ENCODE measurements at places on chromosomes 13 and 19. TPM values are rescaled to one million over a fixed set of nuclear protein-coding genes. Genes with fewer than 3 reads are reported as not detected.
A peak's percentile ranks its signal among the peaks of the same experiment; 100 is the strongest.

DNA sequence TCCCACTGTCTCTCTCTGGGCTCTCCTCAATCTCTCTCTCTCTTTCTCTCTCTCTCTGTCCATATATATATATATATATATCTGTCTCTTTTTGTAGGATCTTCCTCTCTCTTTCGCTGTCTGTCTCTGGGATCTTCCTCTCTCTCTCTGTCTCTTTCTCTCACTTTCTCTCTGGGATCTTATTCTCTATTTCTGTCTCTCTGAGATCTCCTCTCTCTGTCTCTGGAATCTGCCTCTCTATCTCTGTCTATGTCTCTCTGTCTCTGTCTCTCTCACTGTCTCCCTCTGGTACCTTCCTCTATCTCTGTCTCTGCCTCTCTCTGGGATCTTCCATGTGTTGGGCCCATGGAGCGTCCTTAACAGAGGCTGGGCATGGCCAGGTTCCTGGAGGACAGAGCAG lies 3.4 kb downstream of the ATP1A3 start:
- H3K27ac ChIP-seq, result no peak overlapping the region
- no peak for DNase-seq
- no peaks in the 10 kb centered on the region for H3K36me3 ChIP-seq
- no peak overlapping the region for H3K4me3 ChIP-seq

KLK10 gene
- not detected for total RNA-seq

DNA sequence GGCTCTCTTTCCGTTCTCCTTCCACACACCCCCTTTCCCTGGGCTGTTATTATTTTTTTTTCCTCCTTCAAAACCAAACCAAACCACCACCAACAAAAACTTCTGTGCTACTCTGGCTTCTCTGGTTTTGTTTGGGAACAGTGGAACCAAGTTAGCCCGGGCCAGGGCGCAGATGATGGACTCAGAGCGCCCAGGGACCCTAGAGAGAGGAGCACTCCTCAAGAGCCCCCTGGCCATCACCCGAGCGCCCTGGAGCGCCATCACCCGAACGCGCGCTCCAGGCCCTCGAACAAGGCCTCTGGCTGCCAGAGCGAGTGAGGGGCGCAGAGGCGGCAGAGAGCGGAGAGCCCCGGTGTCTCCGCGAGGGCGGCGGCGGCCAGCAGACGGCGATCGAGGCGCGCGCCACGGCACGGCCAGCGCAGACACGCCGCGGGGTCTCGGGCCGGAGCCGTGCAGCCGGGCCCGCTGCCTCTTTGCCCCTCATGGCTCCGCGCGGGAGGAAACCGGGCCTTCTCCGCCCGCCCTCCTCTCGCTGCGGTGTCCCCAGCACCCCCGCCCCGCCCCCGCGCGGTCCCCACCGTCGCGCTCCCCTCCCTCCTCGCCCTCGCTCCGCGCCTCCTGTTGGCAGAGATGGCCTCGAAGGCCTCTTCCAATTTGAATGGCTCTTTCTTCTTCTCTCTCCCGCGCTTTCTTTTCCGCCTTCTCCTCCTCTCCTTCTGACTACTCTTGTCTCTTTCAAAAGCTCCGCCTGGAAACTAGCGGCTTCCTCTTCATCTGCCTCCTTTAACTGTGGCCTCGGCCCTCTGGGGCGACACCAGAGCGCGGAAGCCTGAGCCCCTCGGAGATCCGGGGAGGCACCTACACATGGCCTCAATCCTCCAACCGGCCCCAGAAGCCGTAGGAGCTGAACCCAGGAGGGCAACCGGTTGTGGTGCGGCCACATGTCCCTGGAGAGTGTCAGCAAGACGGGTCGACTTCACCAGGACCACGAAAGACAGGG lies 4.1 kb upstream of the SOX1 start:
- peaks cover 7% of the 10 kb centered on the region for H3K36me3 ChIP-seq
- peak overlapping the region; percentile 58 for H3K4me3 ChIP-seq
- H3K27ac ChIP-seq, result peak overlapping the region; percentile 69
- H3K27me3 ChIP-seq, result peaks cover 79% of the 10 kb centered on the region

DNA sequence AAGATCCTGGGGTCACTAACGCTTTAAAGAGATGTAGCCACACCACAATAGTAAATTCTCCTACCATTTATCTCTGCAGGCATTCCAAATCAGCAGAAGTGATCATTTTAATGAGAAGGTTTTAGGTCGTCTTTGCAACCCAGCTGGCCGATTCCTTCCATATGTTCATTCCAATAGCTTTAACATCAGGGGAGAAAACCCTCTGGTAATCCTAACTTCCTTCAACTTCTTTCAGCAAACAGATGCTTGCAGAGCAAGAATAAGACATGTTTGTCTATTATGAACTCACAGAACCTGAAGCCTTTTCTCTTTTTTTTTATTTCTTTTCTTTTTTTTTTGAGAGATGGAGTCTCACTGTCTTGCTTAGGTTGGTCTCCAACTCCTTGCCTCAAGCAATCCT lies 498.6 kb upstream of the SLITRK1 start:
- no peaks in the 10 kb centered on the region for H3K4me1 ChIP-seq
- no peak overlapping the region for H3K4me3 ChIP-seq
- H3K36me3 ChIP-seq, result no peaks in the 10 kb centered on the region
- no peak overlapping the region for H3K27ac ChIP-seq
- DNase-seq, result no peak

DNA sequence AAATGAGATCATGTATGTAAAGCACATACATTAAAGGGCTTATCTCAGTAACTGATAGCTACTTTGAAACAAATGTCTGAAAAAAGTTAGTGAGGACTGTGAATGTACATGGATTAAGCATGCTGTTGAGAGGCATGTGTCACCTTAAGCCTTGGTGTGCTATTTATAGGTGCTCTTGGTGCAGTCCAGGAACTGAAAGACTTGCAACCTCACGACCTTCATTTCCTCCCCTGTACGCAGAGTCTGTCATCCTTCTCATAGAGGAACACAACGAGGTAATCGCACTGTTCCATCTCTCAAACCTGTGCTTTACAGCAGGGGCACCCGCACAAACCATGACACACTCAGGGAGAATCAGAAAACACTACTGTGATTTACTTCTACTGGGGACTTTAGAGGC lies 65.6 kb downstream of the UFM1 start:
- no peaks in the 10 kb centered on the region for H3K27me3 ChIP-seq
- H3K4me3 ChIP-seq, result peak overlapping the region; percentile 21
- no peaks in the 10 kb centered on the region for H3K36me3 ChIP-seq
- H3K27ac ChIP-seq, result no peak overlapping the region

DNA sequence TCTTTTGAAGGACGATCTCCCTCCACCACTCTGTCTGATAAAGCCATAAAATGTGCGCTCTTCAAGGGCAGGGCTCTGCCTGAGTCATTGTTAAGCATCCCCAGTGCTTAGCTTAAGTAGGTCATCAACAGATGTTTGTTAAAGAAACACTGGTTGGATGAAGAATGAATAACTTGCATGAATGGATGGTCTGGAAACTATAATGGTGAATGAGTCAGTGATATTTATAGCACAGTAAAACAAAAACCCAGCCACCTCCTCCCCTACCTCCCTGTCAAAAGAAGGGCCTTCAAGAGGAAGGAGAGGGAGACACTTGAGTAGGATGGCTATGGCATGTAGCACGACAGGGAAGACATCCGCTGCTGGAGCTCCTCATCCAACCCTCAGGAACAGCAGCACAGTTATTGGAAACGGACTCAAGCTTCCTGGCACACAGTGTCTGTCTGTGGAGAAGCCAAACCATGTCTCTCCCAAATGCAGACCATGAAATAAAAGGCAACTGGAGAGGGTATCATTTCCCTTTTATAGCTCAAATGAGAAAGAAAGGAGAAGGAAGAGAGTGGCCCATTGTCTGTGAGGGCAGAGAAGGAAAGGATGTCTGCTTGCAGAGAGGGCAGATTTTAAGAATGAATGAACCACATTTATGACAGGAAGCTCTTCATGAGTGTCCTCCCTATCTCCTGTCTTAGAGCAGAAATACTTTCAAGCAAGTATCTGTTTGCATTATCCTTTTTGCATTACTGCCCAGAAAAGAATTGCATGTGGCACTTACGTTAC lies 183.5 kb upstream of the UBL3 start:
- H3K4me1 ChIP-seq, result peaks cover 7% of the 10 kb centered on the region
- no peaks in the 10 kb centered on the region for H3K27me3 ChIP-seq
- no peak for DNase-seq
- H3K36me3 ChIP-seq, result no peaks in the 10 kb centered on the region

TMEM150B gene
- not detected for total RNA-seq

- DNase-seq, result no peak
- H3K27ac ChIP-seq, result peak overlapping the region; percentile 16
- peaks cover 7% of the 10 kb centered on the region for H3K36me3 ChIP-seq
- peaks cover 64% of the 10 kb centered on the region for H3K27me3 ChIP-seq
- H3K4me3 ChIP-seq, result no peak overlapping the region
Measured at GRCh38 chr13:113912596-113912995, 48.7 kb upstream of the GAS6 start.

DNA sequence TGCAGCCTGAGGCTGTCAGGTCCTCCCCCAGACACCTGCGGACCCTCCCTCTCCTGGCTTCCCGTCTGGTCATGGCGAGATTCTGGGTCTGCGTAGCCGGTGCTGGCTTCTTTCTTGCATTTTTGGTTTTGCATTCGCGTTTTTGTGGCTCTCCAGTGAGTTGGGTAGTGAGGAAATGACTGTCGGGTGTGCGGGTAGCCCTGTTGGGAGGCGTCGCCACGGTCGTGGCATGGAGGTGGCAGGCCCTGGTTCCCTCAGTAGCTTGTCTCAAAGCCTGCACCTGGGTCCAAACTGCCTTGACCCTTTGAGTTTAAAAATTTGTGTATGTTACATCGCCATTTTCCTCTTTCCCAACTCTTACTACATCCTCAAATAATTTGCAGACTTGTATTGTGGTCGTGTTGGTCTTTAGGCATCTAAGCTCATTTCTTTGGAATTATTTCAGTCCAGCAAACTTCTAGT lies 344 bp downstream of the NHLRC3 start:
- peaks cover 53% of the 10 kb centered on the region for H3K4me1 ChIP-seq
- no peaks in the 10 kb centered on the region for H3K27me3 ChIP-seq
- H3K4me3 ChIP-seq, result peak overlapping the region; percentile 95

DNA sequence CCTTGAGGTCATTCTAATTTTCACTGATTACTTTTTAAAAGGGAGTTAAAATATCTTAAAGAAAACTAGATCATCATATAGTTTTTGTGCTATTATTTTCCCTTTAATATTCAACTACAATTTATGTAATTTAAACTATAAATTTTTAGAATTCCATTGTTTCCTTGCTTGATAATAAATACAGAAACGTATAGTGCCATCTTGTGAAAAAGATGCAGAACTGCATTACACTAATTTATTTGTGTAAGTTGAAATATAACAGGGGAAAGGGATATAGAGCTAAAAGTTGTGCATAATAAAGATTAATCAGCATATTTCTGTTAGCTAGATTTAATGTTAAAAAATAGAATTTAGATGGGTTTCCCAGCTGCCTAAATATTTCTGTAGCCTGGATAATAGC lies 61.5 kb upstream of the TDRD3 start:
- no peak overlapping the region for H3K4me3 ChIP-seq
- H3K27ac ChIP-seq, result no peak overlapping the region
- DNase-seq, result no peak
- no peaks in the 10 kb centered on the region for H3K4me1 ChIP-seq
- H3K36me3 ChIP-seq, result peaks cover 2% of the 10 kb centered on the region
- peaks cover 7% of the 10 kb centered on the region for H3K27me3 ChIP-seq

DNA sequence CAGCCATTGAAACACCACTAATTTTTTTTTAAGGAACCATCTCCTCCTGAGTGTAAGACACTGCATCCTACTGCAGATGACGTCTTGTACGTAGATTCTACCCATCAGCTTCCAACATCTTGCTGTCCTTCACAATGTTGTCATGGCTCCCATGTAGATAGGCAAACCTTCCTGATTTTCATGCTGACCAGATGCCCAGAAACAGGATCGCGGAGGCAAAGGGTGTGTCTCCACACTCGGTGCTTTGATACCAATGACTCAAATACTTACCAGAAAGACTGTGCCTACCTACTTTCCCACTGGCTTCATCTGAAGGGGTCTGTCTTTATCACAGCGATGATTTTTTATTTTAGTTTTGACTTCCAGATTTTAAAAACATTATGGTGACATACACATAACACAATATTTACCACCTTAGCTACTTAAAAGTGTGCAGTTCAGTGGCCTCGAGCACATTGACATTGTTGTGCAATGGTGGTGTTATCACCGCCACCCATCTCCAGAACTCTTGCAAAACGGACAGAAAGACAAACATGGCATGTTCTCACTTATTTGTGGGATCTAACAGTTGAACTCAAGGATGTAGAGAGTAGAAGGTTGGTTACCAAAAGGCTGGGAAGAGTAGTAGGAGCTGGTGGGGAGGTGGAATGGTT lies 94.0 kb upstream of the PEG3 start:
- H3K36me3 ChIP-seq, result peaks cover 15% of the 10 kb centered on the region
- no peak overlapping the region for H3K27ac ChIP-seq
- H3K4me3 ChIP-seq, result no peak overlapping the region
- no peak for DNase-seq
- H3K4me1 ChIP-seq, result no peaks in the 10 kb centered on the region

USPL1 gene
- 18.2 TPM for total RNA-seq

GRCh38 chr13:108463340-108463739 lies 166.1 kb upstream of the MYO16 start:
- peaks cover 1% of the 10 kb centered on the region for H3K36me3 ChIP-seq
- DNase-seq, result no peak
- H3K4me1 ChIP-seq, result no peaks in the 10 kb centered on the region
- H3K27me3 ChIP-seq, result peaks cover 10% of the 10 kb centered on the region
- no peak overlapping the region for H3K27ac ChIP-seq

DNA sequence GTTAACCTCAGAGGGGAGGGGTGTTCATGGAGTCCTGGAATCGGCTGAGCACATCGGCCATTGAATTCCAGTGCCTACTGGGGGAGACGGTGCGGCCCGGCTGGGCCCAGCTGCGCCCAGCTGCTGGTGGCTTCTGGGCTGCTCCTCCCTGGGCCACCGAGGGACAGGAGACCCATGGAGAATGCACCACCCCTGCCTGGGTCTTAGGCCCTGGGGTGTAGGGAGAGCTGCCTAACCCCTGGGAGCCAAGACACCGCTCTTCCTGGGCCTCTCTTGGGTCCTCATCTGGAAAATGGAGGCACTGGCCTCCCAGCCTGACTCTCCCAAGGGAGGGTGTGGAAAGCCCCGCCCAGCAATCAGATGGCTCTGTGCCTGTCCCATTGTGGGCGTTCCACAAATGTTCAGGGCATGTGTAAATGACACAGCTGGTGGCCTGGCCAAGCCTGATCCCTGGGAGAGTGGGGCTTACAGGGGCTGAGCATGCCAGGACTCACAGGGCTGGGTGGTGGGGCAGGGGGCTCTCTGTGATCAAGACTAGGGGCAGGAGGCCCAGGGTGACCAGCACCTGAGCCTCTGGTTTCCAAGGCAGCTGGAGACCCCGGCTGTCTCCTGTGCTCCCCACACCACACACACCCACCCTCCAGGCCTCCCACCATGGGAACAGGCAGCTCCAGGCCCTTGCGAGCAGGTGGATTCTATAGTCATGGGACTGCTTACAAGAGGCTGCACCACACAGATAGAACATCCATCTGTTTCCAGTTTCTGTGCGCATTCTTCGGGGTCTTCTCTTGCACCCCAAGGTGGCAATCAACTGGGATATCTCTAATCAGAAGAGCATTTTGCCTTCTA lies 150.9 kb downstream of the URI1 start:
- no peaks in the 10 kb centered on the region for H3K4me1 ChIP-seq
- no peak overlapping the region for H3K4me3 ChIP-seq
- DNase-seq, result no peak
- H3K27me3 ChIP-seq, result no peaks in the 10 kb centered on the region
- H3K36me3 ChIP-seq, result no peaks in the 10 kb centered on the region

- DNase-seq, result no peak
- no peaks in the 10 kb centered on the region for H3K27me3 ChIP-seq
- no peak overlapping the region for H3K27ac ChIP-seq
- H3K36me3 ChIP-seq, result peaks cover 14% of the 10 kb centered on the region
Measured at GRCh38 chr13:113635709-113636108, 22.3 kb downstream of the ATP4B start.

PINLYP gene
- 18.1 TPM for total RNA-seq

KASH5 gene
- total RNA-seq, result 3.0 TPM

APOC4 gene
- not detected for total RNA-seq

Data from activated T-cell treated with anti-CD3 and anti-CD28 coated beads, Interleukin-2, amount 50 U/mL, for 72 hours (primary cell).